ENCODE measurements at places on chromosomes 12 and 14. TPM values are rescaled to one million over a fixed set of nuclear protein-coding genes. Genes with fewer than 3 reads are reported as not detected.

Gene TMEM132C
- polyA plus RNA-seq, result 15.5 TPM

DNA sequence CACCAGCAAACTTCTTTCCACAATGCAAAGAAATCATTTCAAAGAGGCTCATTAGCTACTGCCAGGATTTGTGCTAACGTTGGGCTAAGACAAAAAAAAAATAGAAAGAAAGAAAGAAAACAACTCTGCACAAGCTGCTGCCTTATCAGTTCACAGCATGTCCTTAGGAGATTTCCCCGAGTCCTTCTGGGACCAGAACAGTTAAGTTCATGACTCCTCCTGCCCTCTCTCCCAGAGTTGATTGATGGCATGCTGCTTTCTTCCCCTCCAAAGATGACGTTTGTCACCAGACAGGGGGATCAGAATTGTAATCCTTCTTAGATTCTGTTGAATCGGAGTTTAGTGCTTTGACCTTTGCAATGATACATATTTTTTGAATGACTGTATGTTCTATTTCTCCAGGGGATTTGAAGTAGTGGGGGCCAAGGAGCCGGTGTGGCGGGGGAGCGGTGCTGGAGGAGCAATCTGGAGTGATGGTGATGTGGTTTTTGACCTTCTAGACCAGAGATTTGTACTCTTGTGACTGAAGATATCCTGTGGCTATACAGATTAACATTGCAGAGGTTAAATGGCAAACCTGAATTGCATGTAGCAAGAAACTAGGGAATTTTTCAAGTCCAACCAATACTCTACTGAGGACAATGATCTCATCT, 409.2 kb upstream of the TMPO start:
- no peaks in the 10 kb centered on the region for H3K4me1 ChIP-seq
- H3K4me3 ChIP-seq, result no peak overlapping the region
- no peaks in the 10 kb centered on the region for H3K36me3 ChIP-seq

- H3K4me3 ChIP-seq, result no peak overlapping the region
- H3K27me3 ChIP-seq, result no peaks in the 10 kb centered on the region
- H3K4me1 ChIP-seq, result peaks cover 45% of the 10 kb centered on the region
- H3K36me3 ChIP-seq, result no peaks in the 10 kb centered on the region
- H3K27ac ChIP-seq, result no peak overlapping the region
- no peak for DNase-seq
Observed at GRCh38 chr12:46459861-46460545, 87.4 kb upstream of the SLC38A2 start.

- H3K36me3 ChIP-seq, result no peaks in the 10 kb centered on the region
- H3K4me1 ChIP-seq, result no peaks in the 10 kb centered on the region
Observed at GRCh38 chr14:26867171-26867757, 269.4 kb upstream of the NOVA1 start.

Gene TMCC3
- polyA plus RNA-seq, result 4.0 TPM

GRCh38 chr12:113598815-113599406, 127.2 kb upstream of the LHX5 start:
- no peak overlapping the region for H3K27ac ChIP-seq
- H3K4me3 ChIP-seq, result no peak overlapping the region
- peaks cover 39% of the 10 kb centered on the region for H3K27me3 ChIP-seq
- H3K36me3 ChIP-seq, result no peaks in the 10 kb centered on the region
- no peaks in the 10 kb centered on the region for H3K4me1 ChIP-seq

DNA sequence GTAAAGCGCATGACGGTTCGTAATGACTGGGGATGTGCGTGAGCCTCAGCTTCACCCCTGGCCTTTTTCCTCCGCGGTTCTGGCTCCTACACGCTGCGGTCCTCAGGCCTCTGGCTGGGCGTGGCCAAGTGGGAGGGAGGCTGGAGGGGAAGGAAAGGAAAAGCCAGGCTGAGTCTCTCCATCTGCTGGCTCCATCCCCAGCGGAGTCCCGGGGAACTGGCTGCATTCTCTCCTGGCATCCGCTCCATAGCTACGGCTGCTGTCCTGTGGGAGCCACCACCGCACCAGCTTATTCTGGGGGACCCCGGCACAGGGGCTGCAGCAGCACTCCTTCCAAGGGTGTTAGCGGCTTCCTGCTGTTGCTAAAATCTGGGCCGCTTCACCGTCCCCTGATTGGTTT, 68.2 kb upstream of the SLC24A4 start:
- H3K4me3 ChIP-seq, result no peak overlapping the region
- peaks cover 44% of the 10 kb centered on the region for H3K27me3 ChIP-seq
- no peak overlapping the region for H3K27ac ChIP-seq
- peak; percentile 50 for DNase-seq
- H3K36me3 ChIP-seq, result no peaks in the 10 kb centered on the region

DNA sequence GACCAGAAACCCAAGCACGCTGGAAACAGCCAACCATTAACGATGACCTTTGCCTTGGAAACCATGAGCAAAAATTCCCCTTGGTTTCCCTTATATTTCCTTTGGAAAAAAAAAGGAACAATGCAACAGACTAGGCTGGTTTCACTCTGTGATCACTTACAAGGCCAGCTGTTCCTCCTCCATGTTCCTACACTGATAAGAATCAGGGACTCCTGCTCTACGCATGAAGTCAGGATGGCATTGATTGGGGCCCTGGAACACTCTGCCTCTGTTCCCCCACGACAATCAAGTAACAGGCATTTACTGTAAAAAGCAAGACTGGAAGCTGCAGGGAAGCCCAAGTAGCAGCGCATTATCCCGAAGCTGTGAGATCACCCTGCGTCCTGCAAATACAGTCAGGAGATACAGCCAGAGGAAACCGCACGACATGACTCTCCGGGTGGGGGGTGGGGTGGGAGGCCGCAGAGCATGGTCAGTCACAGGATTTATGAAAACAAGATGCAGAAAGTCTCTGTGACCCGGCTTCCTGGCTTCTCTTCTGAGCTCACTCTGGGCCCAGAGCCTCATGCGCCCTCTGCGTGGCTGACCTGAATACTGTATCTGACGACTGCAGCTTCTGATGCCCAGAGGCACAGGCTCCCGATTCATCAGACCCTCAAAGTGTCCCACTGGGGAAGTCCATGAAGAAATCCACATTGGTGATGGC, 31.1 kb downstream of the SSH1 start:
- DNase-seq, result peak; percentile 54
- H3K27me3 ChIP-seq, result no peaks in the 10 kb centered on the region
- peaks cover 33% of the 10 kb centered on the region for H3K4me1 ChIP-seq
- no peak overlapping the region for H3K4me3 ChIP-seq
- H3K36me3 ChIP-seq, result no peaks in the 10 kb centered on the region

- H3K27me3 ChIP-seq, result no peaks in the 10 kb centered on the region
- no peaks in the 10 kb centered on the region for H3K36me3 ChIP-seq
- no peak overlapping the region for H3K4me3 ChIP-seq
- H3K4me1 ChIP-seq, result peaks cover 35% of the 10 kb centered on the region
Observed at GRCh38 chr12:2336409-2336829, 283.6 kb downstream of the CACNA1C start.

DNA sequence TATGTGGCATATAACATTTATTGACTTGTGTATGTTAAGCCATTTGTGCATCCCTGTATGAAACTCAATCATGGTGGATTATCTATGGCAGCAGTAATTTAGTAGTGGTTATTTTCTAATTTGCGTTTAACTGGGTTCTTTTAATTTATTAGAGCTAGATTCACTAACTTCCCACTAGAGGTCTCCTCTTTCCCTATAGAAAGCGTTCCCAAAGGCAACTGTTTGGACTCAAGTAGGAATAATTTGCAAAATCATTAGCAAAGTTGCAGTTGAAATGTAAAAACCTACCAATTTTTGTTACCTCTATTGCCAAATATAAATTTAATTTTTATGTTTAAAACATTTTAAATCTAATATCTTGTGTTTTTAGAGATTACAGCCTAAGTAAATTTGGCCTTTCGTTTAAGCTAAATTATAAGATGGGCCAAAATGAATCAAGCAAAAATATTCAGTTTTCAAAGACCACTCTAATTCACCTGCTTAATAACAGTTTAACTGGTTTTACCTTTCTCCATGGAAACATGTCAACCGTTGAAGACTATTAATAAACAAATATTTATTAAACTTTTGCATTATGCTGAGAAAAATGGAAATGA, 6.0 kb downstream of the DMAC2L start:
- no peaks in the 10 kb centered on the region for H3K27me3 ChIP-seq
- peak; percentile 38 for DNase-seq
- no peak overlapping the region for H3K4me3 ChIP-seq
- H3K27ac ChIP-seq, result no peak overlapping the region

GRCh38 chr12:101792046-101792931, 38.5 kb downstream of the GNPTAB start:
- H3K4me3 ChIP-seq, result no peak overlapping the region
- H3K4me1 ChIP-seq, result no peaks in the 10 kb centered on the region
- no peak overlapping the region for H3K27ac ChIP-seq
- DNase-seq, result no peak
- H3K27me3 ChIP-seq, result no peaks in the 10 kb centered on the region
- no peaks in the 10 kb centered on the region for H3K36me3 ChIP-seq

Gene DNAJC22
- polyA plus RNA-seq, result 17.8 TPM

DNA sequence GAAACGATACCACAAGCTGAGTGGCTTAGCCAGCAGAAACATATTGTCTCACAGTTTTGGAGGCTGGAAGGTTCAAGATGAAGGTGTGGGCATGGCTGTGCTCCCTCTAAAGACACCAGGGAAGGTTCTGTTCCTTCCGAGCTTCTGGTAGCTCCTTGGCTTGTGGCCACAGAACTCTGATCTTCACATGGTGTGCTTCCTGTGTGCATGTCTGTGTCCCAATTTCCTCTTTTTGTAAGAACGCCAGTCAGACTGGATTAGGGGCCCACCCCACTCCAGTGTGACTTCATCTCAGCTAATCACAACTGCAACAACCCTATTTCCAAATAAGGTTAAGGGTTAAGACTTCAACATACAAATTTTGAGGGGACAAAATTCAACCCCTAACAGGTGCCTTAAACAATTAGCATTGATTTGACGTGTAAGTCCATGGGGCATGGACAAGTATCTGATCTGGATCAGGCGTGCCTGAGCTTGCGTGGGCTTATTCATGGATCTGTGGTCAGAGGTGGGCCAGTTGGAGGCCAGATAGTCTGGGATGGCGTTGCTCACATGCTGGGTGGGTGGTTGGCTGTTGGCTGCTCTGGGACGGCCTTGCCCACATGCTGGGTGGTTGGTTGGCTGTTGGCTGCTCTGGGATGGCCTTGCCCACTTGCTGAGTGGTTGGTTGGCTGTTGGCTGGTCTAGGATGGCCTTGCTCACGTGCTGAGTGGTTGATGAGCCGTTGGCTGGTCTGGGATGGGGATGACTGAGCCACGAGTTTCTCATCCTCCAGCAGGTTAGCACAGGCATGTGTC, 88.5 kb downstream of the LGMN start:
- DNase-seq, result no peak
- no peak overlapping the region for H3K27ac ChIP-seq
- no peaks in the 10 kb centered on the region for H3K4me1 ChIP-seq

Gene PRR4
- polyA plus RNA-seq, result 3.6 TPM

DNA sequence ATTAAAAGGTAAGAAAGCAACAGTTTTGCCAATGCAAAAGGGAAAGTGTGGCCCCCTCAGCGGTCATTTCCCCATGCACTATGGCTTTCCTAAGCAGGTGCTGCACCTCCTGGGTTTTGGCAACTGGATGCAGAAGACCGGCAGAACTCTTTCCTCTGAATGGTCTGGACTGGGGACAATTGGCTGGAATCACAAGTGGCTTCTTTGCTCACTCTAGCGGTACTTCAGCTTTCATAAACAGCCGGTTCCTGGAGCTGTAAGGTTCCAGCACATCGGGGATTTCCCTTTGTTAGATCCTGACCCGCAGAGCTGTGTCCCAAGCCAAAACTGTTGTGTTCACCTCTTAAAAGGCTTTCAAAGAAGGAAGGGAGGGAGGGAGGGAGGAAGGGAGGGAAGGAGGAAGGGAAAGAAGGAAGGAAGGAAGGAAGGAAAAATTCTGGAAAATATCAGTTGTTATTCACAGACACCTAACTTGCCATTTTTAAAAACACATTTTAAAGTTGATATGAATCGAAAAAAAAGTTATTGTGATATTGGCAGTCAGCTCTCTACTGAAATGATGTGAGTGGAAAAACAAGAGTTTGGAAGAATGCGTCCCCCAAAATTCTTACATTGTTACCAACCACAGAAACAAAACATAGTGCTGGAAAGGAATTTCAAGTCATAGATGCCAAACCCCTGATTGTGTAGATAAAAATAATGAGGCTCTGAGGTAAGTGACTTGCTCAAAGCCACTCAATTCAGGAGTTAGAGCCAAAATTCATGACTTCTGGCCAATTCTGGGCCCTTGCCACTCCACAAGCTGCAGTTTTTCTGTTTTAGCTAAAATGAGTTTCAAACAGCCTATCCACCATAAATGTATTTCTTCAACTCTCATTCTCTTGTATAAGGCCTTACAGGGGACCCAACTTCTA, 220.6 kb upstream of the HMGA2 start:
- peaks cover 15% of the 10 kb centered on the region for H3K4me1 ChIP-seq
- no peak overlapping the region for H3K4me3 ChIP-seq
- peak overlapping the region; percentile 51 for H3K27ac ChIP-seq
- no peaks in the 10 kb centered on the region for H3K27me3 ChIP-seq
- H3K36me3 ChIP-seq, result no peaks in the 10 kb centered on the region
- peak; percentile 30 for DNase-seq

Gene PDE3A
- polyA plus RNA-seq, result 12.8 TPM

GRCh38 chr12:124389138-124389724, 94.3 kb downstream of the RFLNA start:
- H3K36me3 ChIP-seq, result no peaks in the 10 kb centered on the region
- H3K27ac ChIP-seq, result peak overlapping the region; percentile 94
- peak; percentile 90 for DNase-seq

DNA sequence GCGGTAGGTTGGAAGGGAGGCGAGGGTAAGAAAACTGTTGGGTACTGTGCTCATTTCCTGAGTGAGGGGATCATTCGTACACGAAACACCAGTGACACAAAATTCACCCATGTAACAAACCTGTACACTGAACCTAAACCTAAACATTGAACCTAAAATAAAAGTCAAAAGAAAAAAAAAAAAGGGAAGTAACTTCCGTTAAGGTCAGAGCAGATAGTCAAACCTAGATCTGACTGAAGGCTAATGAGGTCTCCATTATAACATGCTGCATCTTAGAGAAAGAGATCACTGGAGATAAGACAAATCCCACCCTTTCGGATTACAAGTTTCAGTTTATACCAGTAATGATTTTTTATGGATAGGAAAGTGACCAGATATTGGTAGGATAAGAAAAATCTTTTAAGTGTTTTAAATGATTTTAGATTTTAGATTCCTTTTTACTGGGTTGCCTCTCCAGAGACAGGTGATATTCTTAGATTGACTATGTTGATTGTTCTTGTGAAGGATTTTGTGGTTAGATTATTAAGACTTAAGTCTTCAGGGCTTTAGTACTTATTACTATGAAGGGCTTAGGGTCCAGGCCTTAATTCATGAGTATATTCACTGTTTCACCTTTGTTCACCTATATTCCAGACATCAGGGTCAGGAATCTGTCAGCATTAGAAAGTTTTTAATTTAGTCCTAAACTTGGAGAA, 11.2 kb upstream of the NCKAP1L start:
- no peak for DNase-seq
- no peaks in the 10 kb centered on the region for H3K4me1 ChIP-seq
- no peaks in the 10 kb centered on the region for H3K27me3 ChIP-seq
- no peaks in the 10 kb centered on the region for H3K36me3 ChIP-seq
- H3K27ac ChIP-seq, result no peak overlapping the region
